ENCODE measurements at places on chromosomes 1 and 21.
A peak's percentile ranks its signal among the peaks of the same experiment; 100 is the strongest.

GRCh38 chr21:38229260-38229877 is 27.4 kb upstream of the KCNJ15 start:
- no peak for DNase-seq

DNA sequence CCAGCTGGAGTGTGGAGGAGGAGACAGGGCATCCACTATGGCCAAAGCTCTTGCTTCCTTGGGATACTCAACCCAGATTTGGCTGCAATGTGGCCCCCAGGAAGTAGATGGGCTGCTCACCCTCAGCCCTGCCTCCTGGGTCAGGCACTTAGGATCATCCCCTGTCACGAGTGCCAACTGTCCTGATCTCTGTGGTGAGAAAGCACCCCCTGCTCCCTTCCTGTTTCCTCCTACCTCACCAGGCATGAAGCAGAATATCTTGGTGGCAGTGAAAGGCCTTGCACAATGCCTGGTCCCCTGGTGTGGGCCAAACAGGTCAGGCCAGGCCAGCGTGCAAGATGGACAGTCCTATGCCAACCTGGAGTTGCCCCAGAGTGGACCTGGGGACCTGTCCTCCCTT is 211.7 kb downstream of the GRIK3 start:
- DNase-seq, result no peak

GRCh38 chr1:58585581-58586151 is 8.6 kb upstream of the TACSTD2 start:
- no peak for DNase-seq

- no peak for DNase-seq
Measured at GRCh38 chr1:117453958-117454357, 86.7 kb downstream of the MAN1A2 start.

GRCh38 chr1:169521226-169521625 is 35.5 kb upstream of the SLC19A2 start:
- no peak for DNase-seq

DNA sequence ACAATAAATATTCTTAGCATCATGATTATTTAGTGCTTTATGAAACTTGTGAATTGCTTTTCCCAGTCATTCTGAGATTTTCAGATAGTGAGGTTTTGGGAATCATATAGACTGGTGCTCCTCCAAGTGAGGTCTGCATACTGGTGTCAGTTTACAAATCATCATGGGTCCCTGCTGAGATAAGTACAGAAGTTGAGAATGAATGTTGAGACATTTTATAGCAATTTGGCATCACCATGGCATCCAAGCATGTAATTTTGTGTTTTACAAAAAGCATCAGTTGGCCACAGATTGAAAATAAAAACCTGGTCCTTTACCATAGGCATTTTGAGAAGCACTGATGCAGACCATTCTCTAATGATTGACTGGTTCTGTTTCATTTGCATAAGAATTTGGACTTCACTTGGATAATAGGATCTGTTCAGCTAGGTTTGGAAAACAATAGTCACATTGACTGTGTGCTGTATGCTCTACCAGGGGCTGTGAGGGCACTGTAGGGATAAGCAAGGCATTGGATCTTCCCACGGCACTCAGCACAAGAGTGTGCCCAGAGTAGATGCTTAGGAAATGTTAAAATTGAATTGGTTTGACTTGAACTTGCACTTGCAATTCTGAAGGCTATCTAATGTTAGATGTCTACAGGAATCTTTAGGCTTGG is 79.0 kb upstream of the JUN start:
- DNase-seq, result no peak

- DNase-seq, result no peak
Measured at GRCh38 chr1:68558321-68559026, 61.6 kb upstream of the DEPDC1 start.

DNA sequence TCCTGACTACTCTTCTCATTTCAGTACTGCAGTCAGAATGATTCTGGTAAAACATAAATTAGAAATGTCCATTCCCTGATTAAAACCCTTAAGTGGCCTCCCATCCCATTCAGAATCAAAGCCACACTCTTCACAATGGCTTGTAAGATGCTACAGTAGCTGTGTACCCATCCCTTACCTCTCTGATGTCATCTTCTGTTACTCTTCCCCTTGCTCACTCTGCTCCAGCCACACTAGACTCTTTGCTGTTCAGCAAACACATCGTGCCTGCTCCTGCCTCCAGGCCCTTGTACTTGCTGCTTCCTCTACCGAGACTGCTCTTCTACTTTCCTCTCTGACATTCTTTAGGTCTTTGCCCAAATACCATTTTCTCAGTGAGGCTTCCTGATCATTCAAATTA is 4.3 kb upstream of the GPX7 start:
- DNase-seq, result no peak

GRCh38 chr1:43868741-43869067 is 64.9 kb upstream of the ARTN start:
- DNase-seq, result no peak

GRCh38 chr1:199273837-199274379 is 635.1 kb downstream of the PTPRC start:
- no peak for DNase-seq

- no peak for DNase-seq
Measured at GRCh38 chr1:10860682-10861081, 64.2 kb upstream of the CASZ1 start.

GRCh38 chr1:83901547-83902155 is 97.3 kb downstream of the TTLL7 start:
- DNase-seq, result no peak

- no peak for DNase-seq
Measured at GRCh38 chr1:192913683-192914082, 104.8 kb downstream of the RGS2 start.

GRCh38 chr1:47722909-47723580 is 274.1 kb downstream of the TRABD2B start:
- DNase-seq, result no peak

DNA sequence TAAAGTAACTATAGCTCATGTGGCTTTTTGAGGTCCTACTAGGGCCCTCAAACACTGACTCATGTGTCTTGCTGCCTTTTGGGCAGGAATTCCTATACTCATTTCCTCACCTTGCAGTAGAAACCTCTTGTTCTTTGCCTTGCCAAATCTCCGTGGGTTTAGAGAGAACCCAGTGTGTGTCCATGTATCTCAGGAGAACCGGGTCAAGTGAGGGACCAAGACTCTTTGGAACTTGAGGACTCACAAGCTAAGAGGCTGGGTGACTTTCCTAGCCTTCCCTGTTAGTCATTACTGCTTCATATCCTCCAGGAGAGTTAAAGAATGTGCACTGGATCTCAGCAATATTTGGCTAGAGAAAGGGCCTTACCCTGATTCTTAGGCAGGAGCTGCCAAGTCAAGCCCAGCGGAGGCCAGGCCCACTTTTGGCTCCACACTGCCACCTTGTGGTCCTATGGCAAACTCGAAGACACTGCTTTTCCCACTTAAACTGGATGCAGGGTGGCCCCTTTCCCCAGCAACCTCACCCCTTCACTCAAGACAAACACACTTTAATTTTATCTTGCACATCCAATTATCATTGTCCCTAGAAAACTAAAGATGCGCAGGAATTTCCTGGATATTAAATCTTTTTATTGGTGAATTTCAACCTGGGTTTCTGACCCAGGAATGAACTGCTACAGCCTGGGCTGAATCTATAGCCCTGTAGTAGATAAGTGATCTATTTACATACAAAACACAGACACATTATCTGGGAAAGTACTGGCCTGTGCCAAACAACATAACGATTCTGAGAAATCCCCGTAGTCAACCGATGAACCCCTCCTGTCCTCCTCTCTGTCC is 10.6 kb downstream of the AVPR1B start:
- DNase-seq, result peak; percentile 51

DNA sequence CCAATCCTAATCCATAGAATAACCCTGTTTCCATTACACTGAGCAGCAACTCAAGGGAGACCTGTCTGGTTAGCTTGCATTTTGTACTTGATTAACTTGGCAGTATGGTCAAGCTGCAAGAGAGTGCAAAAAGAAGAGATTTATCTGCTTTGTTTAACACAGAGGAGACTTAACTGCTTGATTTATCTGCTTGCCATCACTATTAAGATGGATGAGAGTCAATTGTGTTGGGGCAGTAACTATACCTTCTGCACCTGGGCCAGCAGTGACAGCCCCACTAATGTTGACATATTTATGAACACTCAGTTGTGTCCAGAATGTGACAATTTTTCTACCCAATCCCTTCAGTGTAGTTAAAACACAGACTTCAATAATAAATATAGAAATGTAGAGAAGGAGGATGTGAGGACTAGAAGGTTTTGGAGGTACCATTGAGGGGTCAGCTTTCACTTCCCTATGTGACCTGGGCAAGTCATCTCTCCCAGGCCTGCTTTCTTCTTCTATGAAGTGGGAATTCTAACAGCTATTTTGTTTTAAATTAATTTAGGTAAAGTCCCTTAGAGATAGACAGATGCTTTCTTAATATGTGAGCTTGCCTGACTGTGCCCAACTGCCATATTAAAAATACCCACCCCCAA is 159.1 kb upstream of the KCNK2 start:
- DNase-seq, result no peak

DNA sequence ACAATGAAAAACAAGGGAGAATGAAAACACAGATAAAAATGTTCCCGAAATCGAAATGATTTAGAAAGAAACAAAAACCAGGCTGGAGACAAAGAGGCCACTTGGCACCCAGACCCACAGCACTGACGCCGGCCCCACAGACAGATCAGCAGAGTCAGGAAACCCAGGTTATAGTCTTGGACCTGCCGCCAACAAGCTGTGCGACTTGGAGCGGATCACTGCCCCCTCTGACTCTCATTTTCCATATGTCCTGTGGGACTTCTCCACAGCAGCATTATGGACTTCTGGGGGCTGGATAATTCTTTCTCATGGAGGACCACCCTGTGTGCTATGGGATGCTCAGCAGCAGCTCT is 72.4 kb downstream of the MATN1 start:
- no peak for DNase-seq

DNA sequence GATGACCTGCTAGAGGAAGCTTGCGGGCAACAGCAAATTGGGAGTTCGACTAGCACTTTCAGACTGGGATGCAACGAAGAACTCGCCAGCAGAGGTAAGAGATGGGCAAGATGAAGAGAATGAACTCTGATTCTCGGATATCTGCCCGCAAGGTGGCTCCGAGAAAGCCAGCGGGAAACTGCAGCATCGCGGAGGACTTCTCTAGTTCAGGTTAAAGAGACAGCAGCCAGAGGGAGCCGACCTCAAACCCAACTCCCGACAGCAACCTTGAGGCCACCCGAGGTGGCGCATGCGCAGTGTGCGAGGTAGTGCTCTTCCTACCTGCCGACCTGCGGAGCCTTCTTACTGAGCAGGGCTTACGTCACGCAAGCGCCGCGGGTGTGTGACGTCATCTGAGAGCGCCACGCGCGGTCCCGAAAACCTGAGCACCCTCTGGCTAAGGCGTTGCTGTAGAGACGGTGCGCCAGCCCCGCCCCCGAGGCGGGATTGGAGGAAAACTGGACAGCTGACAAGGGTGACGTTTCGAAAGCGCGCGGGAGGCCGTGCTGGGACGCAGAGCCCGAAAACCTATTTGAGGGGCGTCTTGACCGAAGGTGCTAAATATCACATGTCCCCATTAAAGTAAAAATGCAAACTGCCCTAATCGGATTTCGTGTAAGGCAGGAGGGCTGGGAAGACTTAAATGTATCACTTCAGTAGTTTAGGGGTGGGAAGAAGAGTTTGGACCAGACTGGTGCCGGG is 110.5 kb upstream of the SLC25A33 start:
- peak; percentile 99 for DNase-seq

- no peak for DNase-seq
Measured at GRCh38 chr1:1924849-1925248, 5.8 kb upstream of the TMEM52 start.

DNA sequence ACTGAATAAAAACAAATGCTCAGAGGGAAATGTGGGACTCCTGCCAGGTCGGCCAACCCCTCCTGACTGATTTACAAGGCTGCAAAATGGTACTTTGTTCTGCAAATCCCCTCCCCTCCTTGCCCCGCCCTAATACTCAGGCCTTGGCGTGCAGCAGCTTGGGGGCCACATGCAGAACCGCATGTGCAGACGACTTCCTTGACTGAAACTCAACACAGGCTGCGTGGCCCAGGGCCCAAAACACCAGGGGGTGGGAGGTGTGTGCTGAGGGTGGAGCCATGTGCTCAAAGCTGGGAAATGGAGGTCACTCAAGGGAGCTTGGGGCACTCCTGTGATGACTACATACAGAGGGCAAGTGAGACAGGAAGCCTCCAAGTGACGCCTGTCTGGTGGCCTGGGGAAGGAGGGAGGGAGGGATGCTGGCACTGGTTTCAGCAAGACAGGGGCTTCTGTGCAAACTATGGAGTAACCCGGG is 87.2 kb downstream of the MRPL37 start:
- peak; percentile 36 for DNase-seq

DNA sequence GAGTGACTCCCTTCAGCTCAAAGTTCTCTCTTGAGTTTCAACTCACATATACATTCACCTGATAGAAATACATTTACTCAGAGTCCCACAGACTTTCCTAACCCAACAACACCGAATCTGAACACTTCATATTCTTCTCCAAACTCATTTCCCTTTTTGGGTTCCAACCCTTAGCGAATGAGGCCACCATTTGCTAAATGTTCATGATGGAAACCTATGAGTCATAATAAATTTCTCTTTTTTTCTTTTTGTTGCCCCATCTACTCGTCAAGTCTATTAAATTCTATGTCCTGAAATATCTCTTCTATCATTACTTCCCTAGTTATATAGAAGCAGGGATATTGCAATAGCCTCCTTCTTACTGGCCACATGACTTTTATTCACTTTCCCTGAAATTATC is 100.1 kb downstream of the HLX start:
- DNase-seq, result no peak

- no peak for DNase-seq
Measured at GRCh38 chr1:158527190-158527815, 26.9 kb downstream of the OR6Y1 start.

- no peak for DNase-seq
Measured at GRCh38 chr21:32427958-32428623, 15.6 kb downstream of the EVA1C start.

GRCh38 chr1:187987236-187987776 is 1158.6 kb downstream of the PLA2G4A start:
- no peak for DNase-seq

DNA sequence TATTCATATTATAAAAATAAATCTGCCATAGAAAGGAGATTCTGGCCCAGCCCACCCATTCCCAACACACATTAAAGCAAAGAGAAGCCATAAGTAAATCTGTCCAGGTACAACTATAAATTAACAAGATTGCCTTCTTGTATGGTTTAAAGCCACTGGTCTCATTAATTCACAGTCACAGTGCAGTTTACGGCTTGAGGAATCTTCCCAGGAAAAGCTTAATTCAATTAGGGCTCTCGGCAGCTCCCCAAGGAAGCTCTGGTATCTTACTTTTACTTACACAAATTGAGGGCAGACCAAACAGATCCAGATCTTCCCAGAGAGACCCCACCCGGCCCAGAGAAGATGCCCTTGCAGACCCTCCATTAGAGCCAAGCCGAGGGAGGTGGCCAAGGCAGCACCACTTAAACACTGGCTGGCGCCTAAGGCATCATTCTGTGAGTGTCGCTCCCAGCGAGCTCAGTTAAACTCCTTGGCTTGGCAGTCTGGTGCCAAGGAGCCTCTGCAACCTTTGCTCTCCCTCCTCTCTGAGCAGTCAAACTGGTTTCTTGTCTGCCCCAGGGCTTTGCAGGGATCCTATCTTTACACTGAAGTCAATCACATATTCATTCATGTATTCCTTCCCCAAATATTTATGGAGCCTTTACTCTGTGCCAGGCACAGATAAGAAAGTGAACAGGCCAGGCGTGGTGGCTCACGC is 10.7 kb downstream of the SLC9A1 start:
- no peak for DNase-seq

GRCh38 chr1:181482521-181483284 is 614 bp upstream of the CACNA1E start:
- no peak for DNase-seq

Data from stimulated activated CD8-positive, alpha-beta memory T cell treated with anti-CD3 and anti-CD28 coated beads, Interleukin-2, amount 100 ng/mL, for 1 hour (primary cell).